ENCODE measurements at places on chromosomes 4 and X.

DNA sequence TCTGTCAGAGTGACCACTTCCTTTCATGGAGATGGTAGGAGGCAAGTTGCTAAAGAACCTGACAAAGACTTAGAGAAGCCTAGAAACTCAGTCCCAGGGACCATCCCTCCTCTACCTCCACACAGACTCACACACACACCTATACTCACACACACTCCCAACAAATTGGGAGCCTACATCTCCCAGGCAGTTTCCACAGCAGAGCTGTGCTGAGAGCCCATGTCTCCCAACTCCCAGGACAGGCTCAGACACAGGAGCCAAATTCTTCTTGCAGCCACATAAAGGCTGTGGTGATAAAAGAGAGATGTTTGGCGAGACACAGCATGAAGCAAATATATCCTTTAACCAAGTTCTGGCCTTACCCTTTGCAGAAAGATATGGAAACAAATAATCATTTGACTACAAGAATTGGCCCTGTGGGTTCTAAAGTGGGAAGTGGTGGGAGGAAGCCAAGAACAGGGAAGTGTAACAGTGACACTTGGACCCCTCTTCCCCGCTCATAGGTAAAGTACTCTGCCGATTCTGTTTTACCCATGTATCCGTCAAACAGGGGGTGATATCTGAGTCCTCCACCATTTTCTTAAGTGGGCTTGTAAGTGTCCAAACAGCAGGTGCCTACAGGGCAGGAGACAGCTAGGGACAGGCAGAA is 11.0 kb upstream of the IDS start:
- no peak for DNase-seq

DNA sequence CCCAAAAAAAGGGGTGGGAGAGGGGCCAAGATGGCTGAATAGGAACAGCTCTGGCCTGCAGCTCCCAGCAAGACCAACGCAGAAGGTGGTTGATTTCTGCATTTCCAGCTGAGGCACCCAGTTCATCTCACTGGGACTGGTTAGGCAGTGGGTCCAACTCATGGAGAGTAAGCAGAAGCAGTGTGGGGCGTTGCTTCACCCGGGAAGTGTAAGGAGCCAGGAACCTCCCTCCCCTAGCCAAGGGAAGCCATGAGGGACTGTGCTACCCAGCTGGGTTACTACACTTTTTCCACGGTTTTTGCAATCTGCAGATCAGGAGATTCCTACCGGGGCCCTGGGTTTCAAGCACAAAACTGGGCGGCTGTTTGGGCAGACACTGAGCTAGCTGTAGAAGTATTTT is 13.9 kb upstream of the OCIAD1 start:
- DNase-seq, result no peak

- no peak for DNase-seq
Observed at GRCh38 chr4:1584498-1584897, 99.6 kb downstream of the FAM53A start.

GRCh38 chr4:3637326-3638016 is 105.2 kb upstream of the LRPAP1 start:
- no peak for DNase-seq

- no peak for DNase-seq
Observed at GRCh38 chrX:11768039-11768438, 10.0 kb downstream of the MSL3 start.

DNA sequence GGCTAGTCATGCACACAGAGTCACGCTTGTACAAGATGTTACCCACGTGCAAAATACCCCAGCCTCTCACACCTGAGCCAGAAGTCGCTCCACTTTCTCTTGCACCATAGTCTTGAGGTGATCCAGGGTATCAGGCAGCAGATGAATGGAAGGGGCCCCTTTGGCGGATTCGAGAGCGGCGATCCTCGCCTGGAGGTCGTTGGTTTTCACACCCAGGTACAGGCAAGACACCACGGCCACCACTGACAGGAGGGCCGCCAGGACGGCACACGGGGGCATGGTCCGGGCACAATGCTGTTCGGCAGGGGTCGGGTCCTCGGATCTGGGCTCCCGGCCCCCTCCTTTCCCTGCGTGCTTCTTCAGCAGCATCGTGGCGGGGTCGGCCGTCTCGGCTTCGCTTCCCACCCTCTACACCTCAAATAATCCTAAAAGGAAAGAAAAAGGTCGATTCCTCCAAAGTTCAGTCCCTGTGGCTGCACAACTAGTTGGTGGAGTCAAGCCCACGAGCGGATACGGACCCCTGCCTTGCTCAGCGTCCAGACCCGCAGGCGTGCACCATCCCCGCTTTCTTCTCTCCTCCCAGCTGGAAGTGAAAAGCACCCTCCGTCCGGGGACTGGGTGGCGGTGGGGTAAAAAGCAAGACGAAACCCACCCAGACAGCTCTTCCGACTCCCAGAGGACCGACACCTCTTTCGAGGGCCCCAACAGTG is 652 bp downstream of the COL25A1 start:
- no peak for DNase-seq

DNA sequence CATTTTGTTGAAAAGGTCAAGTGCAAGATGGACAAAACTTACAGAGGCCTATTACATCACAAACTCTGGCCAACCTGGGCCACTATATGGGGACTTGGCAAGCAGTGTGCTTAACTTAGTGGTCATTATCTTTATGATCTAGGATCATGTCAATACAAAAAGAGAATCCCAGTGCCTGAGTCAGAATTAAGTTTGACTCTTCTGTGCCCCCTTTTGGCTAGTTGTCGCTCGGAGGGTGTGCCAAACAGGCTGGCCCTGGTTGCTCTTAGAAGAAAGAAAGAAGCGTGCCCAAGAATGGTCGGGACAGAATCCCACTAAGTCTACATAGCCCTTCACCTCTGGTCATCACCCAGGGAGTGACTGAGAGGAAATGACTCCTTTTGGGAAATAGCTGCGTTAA is 100.1 kb downstream of the EIF4E start:
- DNase-seq, result no peak
